ENCODE measurements at places on chromosomes 3 and 15.

DNA sequence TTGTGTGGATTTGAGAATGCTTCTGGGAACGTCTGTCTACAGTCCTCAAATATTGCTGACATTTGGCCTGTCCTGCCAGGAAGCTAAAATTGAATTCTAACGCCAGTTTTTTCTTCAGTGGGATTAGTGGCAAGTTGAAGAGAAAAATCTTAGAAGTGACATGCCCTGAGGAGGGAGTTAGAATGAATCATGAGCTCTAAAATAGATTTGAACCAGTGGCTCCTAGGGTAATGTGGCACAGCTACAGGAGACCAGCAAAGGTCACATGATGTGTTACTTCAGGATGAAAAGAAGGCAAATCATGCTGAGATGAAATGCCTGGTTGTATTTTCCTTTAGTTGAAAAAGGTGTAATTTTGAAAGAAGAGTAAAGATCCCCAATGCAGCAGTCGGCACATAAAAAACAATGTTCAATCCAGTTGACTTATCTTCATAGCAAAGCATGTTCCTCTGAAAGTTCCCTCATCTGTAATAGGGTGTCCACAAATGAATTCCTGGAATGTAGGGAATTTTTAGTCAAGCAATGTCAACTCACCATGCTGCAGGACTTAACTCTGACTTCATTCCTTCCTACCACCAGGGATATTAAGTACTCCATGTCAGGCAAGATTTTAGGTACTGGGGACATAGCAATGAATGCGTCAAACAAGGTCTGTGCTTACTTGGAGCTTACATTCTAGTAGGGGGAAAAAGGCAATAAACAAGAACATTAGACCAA, 171.6 kb downstream of the CADPS start:
- peak; percentile 2 for DNase-seq

- no peak for DNase-seq
Observed at GRCh38 chr3:194196876-194197275, 60.9 kb downstream of the HES1 start.

DNA sequence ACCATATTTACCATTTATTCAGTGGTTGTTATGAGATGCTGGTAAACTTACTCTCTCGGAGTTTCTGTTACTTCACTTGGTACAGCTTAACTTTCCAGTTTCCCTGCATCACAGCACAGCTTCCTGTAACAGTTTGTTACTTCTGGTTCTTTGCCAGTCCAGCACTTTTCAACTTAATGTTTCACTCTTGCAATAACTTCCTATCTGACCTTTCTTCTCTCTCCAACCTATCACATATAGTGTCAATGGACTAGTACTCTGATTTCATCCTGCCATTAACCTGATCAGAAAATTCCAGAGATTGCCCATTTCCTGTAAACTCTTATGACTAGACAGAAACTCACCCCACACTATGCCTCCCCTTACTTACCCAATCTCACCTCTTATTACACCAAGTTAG, 3.9 kb upstream of the ATP11B start:
- DNase-seq: peak; percentile 52

DNA sequence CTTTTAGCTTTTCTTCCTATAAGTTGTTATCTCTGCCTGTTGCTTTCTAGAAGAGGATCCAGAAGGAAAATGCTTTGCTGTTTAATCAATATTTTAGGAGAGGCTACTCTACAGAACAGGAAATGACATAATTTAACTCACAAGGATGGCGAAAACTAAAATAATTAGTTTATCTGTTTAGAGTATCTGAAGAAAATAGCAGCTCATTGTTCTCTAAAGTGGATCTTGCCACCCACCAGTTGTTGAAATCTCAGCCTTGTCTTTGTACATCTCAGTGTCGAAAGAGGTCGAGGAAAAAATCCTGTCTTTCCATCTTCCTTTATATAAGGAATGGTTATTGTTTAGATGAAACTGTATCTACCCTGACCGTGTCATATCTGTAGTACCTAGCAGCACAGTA, 126.6 kb downstream of the ZNF609 start:
- no peak for DNase-seq

DNA sequence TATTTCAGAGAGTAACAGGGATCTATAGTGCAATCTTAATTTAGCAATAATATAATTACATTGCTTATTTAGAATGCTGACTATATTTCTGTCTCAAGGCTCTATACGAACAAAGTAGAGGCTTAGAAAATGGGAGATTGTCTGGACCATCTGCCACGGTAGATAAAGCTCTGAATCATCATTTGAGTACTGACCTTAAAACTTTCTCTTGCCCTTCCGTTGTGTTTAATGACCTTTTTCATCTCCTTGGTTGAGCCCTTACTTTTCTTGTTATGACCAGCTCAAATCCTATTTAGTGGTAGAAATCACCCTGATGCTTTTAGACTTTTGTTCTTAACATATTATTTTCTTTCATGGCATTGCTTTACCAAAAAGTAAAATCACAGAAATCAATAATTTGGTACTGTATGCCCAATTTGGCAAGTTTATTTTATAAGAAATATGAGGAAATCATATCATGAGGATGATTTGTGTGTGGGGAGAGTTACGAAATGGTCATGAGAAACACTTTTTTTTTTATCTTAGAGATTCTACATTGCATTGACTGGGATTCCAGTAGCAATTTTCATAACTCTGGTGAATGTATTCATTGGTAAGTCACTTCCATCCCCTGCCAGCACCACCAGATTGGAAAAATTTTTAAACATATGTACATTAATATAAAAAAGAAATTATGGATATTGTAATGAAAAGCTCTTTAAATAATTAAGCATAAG, 11.0 kb downstream of the NDUFB5 start:
- DNase-seq: peak; percentile 56

GRCh38 chr15:101637516-101637915, 14.7 kb downstream of the TM2D3 start:
- peak; percentile 75 for DNase-seq

- peak; percentile 15 for DNase-seq
Observed at GRCh38 chr3:27428446-27428845, 55.7 kb downstream of the SLC4A7 start.

GRCh38 chr15:78766041-78766440, 45.2 kb downstream of the ADAMTS7 start:
- DNase-seq: no peak

DNA sequence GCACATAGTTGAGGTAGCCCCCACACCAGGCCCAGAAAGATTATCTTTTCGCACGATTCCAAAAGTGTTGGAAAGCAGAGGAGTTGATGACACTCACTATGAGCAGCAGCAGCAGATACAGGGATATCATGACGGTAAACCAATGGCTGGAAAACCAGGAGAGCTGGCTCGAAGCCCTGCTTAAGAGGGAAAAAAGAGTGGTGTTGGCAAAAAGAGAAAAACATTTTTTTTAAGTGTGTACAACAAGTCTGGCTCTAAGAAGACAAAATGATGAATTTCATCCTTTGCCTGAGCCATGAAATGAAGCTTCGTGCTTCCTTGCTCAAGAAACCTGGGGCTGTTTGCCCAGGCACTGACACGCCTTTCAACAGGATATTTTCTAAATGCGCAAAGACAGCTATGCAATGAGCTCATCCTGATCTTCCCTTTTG, 27.3 kb downstream of the PARP16 start:
- DNase-seq: no peak

DNA sequence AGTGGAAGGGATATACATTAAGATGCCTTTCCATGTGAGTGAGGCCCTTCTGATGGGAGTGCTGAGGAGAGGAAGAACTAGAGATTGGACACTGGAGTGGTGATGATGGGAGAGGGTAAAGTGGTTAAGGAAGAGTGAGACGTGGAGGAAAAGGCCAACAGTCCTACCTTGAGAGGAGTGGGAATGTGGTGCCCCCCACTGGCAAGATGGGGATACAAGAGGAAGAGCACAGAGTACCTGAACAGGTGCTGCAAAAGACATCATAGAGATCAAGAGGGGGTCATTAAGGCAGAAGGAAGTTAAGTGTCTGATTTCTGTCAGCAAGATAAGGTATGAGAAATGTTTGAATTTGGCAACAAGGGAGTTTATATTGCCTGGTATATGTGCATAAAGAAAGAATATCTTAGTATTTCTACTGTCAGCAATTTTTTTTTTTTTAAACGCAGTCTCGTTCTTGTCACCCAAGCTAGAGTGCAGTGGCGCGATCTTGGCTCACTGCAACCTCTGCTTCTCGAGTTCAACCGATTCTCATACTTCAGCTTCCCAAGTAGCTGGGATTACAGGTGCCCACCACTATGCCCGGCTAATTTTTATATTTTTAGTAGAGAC, 34.0 kb downstream of the ARIH2 start:
- no peak for DNase-seq

- no peak for DNase-seq
Observed at GRCh38 chr3:6989608-6990291, 128.8 kb downstream of the GRM7 start.

GRCh38 chr3:111794711-111795110, 64.4 kb upstream of the PHLDB2 start:
- DNase-seq: no peak

DNA sequence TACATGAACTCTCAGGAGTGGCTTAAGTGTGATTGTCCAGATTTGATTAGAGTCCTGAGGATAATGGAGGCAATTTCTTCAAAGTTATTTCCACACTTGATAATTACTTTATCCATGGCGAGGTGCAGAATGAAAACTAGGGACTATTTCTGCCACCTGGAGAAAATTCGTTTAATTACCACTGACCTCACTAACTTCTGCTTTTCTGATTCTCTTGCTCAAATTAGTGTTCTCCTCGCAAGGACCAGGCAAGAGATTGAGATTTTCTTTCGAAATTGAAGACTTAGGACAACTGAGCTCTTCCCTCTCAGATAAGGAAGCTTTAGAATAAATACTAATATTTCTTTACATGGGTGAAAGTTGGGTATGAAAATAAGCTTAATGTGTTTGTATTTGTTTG, 135.2 kb downstream of the RYR3 start:
- no peak for DNase-seq

- DNase-seq: no peak
Observed at GRCh38 chr15:77571741-77572140, 61.0 kb downstream of the LINGO1 start.
